ENCODE measurements at places on chromosomes 6 and 20. TPM values are rescaled to one million over a fixed set of nuclear protein-coding genes. Genes with fewer than 3 reads are reported as not detected.

SEMG1 gene
- total RNA-seq, result not detected

C6orf58 gene
- total RNA-seq, result not detected

OR2H2 gene
- not detected for total RNA-seq

TRAPPC3L gene
- total RNA-seq, result not detected

PRR18 gene
- not detected for total RNA-seq

RIN2 gene
- total RNA-seq, result 58.7 TPM

NRSN1 gene
- total RNA-seq, result not detected

All from uterine smooth muscle cell (primary cell).